ENCODE measurements at places on chromosomes 16 and 17.

- DNase-seq, result no peak
Measured at GRCh38 chr17:77363821-77364361, 223.1 kb downstream of the SEC14L1 start.

DNA sequence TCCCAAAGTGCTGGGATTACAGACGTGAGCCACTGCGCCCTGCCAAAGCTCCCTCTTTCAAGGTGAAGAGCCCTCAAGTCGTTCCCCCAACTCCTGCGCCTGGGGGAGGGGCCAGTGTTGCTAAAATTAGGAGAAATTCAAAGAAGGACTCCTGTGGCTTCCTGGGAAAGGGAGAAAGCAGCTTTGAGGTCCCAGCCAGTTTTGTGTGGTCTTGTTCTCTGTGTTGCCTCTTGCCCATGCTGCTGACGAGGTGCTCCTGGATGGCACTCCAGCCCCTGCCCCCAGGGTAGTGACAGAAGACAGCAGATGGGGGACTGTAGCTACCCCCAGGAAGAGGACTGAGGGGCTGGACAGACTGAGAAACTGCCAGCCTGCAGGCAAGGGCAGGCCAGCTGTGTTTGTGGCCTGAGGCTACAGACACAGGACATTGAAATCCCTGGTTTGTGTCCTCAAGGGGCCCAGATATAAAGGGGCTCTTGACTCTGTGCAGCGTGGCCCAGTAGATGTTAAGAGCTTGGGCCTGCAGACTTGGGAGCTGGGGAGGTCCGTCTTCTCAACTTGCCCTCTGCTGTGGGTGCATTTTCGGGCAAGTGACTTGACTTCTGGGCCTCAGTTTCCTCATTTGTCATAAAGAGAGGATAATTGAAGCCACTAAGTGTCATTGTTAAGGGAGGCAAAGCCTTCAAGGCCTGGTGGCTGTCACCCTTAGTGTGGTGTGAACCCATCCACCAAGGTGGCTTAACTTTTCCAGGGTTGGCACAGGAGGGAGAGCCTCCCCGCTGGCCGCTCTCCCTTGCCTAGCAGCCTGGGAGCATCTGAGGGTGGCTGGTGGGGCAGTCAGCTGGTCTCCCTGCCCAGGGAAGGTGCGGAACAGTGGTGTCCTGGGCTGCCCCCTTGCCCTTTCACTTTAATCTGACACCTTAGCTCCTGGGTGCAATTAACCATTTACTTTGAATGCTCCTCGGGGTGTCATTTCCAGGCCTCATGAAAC lies 4.1 kb downstream of the UBALD2 start:
- DNase-seq, result no peak

DNA sequence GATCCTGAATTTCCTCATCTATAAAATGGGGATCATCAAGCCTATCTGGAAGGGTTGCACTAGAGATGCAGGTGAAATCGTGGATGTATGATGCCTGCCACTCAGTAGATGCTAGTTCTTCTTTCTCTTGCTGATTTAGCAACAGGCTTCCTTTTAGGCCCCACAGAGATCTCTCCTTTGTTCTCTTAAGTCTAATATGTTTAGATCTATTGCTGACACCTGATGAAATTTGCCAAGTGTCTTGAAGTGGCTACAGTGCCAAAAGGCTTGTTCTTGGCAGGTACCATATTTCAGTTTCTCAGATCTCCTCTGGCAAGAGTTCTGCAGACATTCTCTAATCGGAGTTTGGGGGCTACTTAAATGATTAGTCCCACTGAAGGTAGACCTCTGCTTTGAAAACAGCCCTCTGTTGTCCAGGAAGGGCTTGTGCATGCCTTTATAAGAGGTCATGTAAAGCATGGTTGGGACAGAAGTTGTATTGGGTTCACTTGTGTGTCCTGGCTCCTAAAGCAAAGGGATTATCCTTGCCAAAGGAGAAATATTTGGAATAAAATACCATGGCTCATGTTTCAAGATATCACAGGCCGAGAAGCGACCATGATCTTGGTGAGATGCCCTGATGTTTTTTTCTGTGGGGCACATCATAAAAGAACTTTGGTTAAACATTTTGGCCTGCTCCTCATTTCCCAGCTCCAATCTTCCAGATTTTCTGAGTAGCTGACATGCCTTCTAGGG lies 234.0 kb downstream of the MSI2 start:
- DNase-seq, result no peak

GRCh38 chr17:21285164-21286065 lies 904 bp downstream of the MAP2K3 start:
- peak; percentile 16 for DNase-seq

DNA sequence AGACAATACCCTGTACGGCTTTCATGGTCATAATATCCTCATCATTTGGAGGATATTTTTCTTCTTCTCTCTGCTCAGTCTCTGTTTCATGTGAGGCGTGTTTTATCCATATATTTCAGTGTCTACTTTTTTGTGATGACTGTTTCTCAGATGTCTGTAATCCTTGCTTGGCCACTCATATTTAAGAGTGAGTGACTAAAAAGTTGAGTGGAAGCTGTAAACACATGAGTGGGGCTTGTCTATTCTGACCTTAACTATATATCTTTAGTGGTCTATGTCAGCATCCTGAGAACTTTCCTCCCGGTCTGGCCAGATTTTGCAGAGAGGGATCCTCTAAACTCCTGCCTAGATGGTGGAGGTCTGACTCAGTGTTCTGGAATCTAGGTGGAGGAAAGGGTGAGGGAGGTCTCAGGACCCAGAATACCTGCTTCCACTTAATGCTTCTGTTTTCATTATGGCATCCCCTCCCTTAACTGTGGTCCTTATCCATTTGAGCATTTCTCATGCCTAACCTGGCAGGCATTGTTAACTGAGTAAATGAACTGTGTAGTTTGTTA lies 6.0 kb downstream of the DDX19B start:
- no peak for DNase-seq

GRCh38 chr17:81385320-81386111 lies 9.7 kb upstream of the BAHCC1 start:
- DNase-seq, result no peak

DNA sequence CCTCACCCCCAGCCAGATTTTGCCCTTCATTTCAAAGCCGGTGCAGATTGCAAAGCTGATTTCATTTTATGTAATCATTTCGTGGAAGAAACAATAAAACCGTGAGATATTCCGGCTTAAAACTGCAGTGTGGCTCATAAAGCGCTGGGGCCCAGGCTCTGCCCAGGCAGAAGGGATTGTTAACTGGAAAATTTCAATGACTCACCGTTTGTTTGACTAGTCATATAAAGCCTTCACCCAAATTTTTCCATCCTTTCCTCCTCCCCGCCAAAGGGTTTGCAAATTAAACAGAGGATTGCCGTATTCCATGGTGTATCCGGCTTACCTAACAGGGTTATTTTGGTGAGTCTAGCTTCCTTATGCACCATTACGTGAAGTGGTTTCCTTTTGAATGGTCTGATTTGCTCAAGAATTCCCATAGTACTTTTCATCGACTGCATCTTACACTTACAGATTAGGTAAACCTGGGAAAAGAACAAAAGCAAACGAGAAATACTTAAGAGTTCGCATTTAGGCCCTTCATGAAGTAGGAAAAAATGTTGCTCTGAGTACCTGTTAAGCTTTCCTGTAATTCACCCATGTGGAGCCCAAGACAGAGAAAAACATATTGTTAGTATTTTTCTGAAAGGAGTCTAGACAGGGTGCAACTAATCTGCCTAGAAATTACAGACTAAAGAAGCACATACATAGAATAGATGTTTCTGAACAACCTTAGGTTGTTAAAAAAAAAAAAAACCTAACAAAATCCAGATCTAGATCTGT lies 949 bp upstream of the GSPT1 start:
- DNase-seq, result no peak

- no peak for DNase-seq
Measured at GRCh38 chr17:81488276-81488860, 24.2 kb downstream of the ACTG1 start.

DNA sequence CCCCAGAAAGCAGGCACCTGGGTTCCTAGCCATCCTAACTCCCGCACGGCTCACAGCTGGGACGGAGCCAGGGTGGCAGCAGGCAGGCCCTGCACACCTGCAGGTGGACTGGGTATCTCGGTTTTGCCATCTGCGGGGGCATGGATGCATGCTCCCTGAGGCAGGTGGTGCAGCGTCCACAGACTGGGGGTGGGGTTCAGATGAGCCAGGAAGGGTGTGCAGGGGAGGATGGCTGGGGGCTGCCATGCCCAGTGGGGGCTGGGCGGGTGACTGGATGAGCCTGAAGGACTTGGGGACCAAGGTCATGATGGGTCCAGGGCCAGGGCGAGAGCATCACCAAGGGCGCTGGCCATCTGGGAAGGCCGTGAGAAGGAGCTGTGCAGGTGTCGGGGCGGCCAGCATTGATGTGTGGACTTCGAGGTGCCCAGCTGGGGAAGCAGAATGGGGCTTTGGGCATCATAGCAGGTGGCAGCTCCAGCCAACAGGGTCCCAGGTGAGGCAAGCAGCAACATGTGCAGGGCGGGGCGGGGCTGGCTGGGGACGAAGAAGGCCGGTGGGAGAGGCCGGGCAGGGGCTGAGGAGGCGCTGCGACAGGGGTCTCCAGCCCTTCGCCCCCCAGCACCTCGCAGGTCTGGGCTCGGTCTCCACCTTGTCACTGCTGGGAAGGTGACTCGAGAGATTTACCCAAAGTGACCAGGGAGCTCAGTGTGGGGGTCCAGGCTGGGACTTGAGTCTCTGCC lies 41.0 kb upstream of the ZNF469 start:
- DNase-seq, result no peak

DNA sequence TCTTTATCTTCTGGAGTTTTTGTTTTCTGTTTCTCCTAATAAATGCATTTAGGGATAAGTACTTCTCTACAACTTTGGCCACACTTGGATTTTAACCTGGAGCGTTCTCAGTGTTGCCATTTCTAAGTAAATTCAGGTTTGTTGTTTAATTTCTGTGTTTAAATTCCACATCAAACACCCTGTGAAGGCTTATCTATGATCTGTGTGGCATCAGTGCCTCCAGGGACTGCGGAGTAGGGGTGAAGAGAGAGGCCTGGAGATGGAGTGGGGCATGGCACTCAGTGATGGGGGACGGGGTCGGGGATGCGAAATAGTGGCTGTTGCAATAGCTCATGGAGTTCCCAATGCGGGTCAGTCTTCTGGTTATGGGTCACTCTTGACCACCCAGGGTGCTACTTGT lies 294.8 kb downstream of the HS3ST3B1 start:
- no peak for DNase-seq

GRCh38 chr16:13995194-13995593 lies 75.2 kb downstream of the ERCC4 start:
- DNase-seq, result no peak

DNA sequence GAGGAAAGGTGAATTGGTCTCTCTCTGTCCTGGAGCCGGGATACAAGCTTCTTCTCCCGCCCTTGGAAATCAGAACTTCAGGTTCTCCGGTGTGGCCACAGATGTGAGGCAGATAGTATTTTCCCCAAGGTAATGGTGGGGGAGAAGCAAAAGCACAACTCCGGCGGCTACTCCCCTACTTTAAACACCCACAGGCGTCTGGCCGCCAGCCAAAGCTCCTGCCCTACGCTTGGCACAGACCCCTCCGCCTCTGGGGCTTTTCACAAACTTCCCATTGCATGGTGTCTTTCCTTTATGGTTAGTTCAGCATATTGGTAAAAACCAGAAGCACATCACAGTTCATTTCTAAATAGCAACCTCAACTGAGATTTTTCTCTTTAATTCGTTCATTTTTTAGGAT lies 39.4 kb upstream of the B4GALNT2 start:
- DNase-seq, result no peak

- no peak for DNase-seq
Measured at GRCh38 chr17:62062302-62062701, 2.8 kb downstream of the MED13 start.

- DNase-seq, result no peak
Measured at GRCh38 chr16:71927787-71928186, 32.5 kb downstream of the IST1 start.

- DNase-seq, result no peak
Measured at GRCh38 chr17:11991461-11991860, 5.8 kb downstream of the ZNF18 start.

DNA sequence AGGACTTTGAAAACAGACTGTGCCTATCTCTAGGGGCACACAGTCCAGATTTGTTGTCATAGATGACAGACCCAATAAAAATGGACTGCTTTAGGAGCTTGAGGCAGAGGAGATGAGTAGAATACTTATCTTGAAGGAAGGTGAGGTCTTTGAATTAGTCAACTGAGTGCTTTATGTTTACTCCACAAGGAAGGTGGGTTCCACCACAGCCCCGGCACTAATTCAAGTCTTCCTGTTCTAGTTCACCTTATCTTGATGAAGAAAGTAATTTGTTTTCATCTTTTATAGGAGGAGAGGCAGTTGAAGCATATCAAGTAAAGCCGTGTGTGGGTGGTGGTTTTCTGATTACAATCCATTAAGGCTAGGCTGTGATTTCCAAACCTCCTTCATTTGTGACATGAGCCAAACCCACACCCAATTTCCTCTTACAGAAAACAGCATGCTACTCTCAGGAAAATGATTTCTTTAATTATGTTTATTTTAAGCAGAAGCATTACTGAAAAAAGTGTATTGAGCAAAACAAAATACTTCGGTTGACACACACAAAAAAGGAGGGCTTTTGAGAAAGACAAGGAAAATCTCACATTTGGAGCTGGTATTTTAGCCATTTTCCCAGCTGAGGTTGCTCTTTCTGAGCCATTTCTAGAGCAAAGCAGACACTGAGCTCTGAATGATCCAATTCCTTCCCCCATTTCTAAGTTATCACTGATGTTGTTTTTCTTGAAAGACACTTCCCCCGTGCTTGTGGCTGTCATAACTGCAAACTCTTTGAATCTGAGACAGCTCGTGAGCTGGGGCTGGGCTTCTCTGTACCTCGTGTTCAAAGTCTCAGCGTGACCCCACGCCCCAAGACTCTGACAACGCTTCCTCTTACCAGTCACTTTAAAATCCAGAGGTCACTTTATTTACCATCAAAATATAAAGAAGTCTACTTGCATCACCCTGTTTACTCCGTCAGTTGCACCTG lies 35.4 kb downstream of the CDRT15 start:
- DNase-seq, result no peak

Measured in hematopoietic multipotent progenitor cell treated with erythropoietin and hydrocortisone succinate and interleukin-3 and kit ligand, for 15 days (in vitro differentiated cells).